T-helper 17 cell (primary cell): ENCODE measurements at places on chromosomes 1 and 21.

GRCh38 chr1:153527683-153528040, 8.1 kb downstream of the S100A6 start:
- DNase-seq: no peak

GRCh38 chr1:220900842-220901241, 21.6 kb downstream of the HLX start:
- no peak for DNase-seq

DNA sequence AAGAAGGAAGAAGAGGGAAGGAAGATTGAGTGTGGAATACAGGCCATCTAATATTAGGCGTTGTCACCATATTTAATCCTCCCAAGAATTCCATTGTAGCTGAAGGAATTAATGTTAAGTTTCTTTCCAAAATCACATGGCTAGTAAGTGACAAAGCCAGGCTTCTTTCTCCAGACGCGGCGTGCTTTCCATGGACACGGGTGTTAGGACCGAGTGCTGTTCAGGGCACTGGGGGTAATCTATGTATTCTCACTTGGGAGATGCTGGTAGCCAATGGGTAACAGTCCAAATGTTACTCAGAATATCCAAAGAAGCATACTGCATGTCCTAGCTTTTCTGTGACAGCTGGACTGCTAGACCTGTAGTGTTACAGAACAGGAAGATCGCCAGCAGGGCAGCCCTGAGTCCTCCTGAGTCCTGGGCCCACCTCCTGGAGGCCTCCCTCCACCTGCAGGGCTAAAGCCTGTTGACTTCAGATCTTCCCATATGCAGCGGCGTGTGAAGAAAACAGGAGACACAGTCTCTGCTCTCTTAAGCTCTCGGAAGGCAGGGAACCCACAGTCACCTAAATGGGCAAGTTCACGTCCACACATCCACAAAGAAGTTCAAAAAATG, 5.3 kb downstream of the IGSF9 start:
- no peak for DNase-seq

GRCh38 chr1:196114193-196114592, 494.0 kb downstream of the KCNT2 start:
- DNase-seq: no peak

DNA sequence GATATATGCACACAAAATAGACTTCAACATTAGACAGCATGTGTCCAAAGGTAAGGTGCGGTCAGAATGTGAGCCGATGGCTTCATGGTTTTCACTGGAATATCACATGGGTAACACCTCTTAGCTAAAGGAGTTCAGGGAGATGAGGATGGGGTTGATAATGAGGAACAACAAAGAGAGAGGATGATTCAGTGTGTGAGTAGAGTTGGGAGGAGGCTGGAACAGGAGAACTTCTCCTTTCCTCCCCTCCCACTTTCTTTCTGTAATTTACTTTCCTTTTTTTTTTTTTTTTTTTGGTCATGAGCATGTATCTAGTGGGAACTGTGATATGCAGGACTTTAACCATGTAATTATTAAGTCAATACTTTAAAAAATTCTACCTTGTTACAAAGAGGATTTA, 99.4 kb downstream of the FASLG start:
- DNase-seq: no peak

DNA sequence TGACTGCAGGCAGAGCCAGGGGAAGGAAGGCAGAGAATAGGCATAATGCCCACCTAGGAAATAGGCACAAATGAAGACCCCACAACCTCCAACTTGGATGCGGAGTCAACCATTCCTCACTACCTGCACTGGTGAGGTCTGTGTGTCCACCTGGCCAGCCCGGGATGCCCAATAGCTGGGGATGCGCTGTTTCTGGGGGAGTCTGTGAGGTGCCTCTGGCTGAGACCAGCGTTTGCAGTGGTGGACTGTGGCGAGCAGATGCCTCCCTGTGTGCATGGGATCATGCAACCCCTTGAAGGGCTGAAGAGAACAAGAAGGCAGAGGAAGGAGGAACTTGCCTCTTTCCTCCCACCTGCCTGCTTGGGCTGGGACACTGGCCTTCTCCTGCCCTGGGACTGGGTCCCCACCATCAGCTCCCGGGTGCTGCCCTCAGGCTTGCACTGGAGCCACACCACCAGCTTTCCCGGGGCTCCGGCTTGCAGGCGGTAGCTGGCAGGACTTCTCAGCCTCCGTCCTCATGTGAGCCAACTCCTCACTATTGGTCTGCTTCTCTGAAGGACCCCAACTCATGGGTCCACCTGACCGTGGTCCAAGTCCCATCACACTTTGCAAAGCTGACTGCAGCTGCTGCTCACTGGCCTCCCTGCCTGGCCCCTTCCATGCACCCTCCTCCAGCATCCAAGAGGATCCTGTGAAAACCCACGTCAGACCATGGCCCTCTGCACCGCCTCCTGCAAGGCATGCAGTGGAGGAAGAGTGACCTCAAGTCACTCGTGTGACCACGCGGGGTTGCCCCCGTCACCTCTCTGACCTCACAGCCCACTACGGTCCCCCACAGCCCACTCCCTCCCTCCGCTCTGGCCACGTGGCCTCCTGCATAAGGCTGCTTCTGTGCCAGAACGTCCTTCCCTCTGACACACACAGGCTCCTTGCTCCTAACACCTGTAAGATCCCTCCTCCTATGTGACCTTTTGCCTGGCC, 2.7 kb upstream of the PDE9A start:
- no peak for DNase-seq

- no peak for DNase-seq
Observed at GRCh38 chr1:58896246-58897183, 112.7 kb upstream of the JUN start.

GRCh38 chr1:198435056-198435455, 105.4 kb downstream of the ATP6V1G3 start:
- no peak for DNase-seq

- no peak for DNase-seq
Observed at GRCh38 chr21:32140604-32141317, 138.1 kb downstream of the MIS18A start.

- DNase-seq: no peak
Observed at GRCh38 chr1:67945733-67946374, 104.6 kb downstream of the DIRAS3 start.

- no peak for DNase-seq
Observed at GRCh38 chr1:234170622-234171021, 202.6 kb upstream of the COA6 start.

- no peak for DNase-seq
Observed at GRCh38 chr1:39413902-39414528, 77.4 kb upstream of the BMP8A start.
